ENCODE measurements at places on chromosomes 11 and 22.

GRCh38 chr22:40605761-40606160 lies 30.8 kb downstream of the MRTFA start:
- no peak for DNase-seq

DNA sequence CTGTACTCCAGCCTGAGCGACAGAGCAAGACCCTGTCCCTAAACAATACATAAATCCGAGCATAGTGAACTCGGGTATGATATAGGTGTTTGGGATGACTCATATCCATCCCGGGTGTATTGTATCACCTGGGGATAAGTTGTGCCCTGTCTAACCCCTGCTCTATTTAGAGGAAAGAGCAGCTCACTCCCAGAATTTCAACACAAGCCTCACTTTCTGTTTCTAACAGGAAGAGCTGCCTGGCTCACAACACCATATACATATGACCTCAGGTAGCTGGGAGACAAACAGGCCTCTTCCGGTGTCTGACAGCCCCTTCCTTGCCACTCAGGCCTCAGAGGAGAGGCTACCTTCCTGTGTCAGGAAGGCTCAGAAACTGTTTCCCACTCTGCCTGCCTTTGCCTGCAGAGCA lies 9.9 kb upstream of the MICALL1 start:
- DNase-seq = no peak

- DNase-seq = no peak
These were observed 176.4 kb downstream of the KIRREL3 start for GRCh38 chr11:126824035-126824607.

DNA sequence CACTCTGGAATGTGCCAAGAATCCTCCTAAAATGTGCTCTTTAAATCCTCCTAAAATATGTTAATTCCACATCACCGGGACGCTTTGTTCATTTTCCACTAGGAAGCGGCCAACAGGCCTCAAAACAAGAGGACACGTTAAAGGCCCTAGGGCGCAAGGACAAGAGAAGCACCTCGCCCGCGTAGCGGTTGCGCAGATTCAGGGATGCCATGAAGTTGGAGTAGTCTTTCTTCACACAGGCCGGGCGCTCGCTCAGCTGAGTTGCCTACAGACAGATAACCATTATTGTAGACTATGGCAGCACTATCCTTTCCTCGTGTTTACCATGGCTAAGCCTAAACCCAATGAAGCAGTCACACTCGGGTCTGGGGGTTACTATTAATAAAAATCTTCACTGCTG lies 29.5 kb upstream of the SERPIND1 start:
- DNase-seq = no peak

DNA sequence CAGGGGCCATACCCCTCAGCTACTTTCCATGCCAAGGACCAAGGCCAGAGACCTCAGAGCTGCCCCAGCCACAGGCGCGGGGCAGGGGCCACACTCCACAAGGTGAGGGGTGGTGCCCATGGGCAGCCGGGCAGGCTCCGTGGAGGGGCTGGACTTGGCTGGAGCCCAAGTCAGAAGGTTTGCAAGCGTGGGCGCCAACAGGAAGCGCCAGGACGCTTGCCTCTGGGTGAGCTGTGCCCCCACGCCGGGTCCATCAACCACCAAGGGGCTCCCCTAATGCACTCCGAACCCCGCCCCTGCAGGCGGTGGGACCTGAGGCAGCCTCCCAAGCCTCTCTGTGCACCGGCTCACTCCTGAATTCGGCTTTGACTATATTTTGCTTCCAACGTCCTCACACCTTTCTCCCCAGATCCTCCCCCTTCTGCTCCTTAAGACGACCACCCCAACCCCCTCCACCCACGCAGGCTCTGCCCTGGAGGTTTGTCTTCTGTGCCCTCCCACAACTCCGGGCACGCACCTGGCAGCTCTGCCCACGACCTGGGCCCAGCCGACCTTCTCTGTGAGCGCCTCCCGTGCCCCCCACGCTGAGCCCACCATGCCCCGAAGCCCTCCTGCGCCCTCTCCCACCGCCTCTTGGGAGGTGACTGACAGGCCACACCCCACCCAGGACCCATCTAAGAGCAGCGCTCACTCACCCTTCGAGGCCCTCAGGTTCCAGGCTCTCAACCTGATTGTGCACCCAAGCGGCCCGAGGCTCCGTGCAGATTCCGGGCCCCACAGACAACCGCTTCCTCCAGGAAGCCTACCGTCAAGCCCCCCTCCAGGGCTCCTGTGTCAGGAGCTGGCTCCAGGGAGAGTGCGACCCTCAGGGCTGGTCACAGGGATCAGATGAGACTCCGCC lies 2.6 kb upstream of the PKP3 start:
- DNase-seq = no peak

GRCh38 chr11:69558519-69558941 lies 77.1 kb downstream of the LINC01488 start:
- no peak for DNase-seq

DNA sequence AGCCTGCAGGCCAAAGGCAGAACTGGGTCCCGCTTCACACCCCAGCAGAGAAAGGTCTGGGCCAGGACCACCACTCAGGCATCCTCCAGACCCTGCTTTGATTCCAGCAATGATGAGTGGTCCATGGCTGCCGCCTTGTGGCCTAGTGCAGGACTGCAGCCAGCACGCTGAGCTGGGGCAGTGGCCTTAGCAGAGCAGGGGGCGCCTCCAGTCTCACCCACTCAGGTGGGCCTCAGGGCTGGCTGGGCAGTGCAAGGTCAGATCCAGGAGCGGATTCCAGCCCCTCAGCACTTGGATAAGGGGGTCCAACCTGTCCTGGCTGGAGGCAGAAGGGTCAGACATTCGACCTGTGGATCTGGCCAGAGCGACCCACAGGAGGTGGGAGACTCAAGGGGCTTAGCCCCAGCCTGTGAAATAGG lies 9.6 kb upstream of the PDE2A start:
- peak; percentile 30 for DNase-seq
